ENCODE measurements at places on chromosomes 12 and 14.

GRCh38 chr12:111126331-111126730 is 206.0 kb upstream of the MYL2 start:
- no peak for DNase-seq

GRCh38 chr12:28294300-28294699 is 104.0 kb downstream of the CCDC91 start:
- DNase-seq: no peak

- DNase-seq: no peak
Observed at GRCh38 chr12:122951979-122952892, 14.0 kb downstream of the ABCB9 start.

DNA sequence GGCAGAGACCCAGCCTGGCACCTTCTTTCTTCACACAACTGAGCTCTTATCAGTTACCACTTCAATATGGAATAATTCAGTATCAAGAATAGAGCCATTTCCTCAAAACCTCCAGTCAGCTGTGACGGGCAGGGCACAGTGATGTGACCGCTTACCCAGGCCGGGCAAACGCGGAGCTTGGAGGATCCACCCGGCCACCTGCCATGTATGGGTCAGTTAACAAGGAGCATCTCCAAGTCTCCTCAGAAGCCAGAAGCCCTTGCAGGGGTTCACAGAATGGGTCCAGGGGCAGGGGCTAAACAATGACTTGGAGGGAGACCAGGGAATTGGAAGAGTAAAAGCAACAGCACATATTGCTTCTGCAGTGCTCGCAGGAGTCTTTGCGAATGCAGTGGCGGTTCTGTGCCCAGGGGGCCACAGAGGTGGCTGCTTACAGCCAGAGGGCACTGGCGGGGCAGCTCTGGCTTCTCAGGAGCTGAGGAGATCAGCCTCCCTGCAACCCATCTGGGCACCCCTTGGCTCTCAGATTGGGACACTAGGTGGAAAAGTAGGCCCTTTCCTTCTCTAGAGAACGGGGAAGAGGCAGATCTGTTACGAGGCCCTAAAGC is 162.3 kb downstream of the CALM1 start:
- no peak for DNase-seq

GRCh38 chr14:37203423-37203822 is 5.7 kb downstream of the MIPOL1 start:
- DNase-seq: no peak

- no peak for DNase-seq
Observed at GRCh38 chr14:85907536-85907935, 377.6 kb downstream of the FLRT2 start.
